ENCODE measurements at places on chromosomes 4 and X.

DNA sequence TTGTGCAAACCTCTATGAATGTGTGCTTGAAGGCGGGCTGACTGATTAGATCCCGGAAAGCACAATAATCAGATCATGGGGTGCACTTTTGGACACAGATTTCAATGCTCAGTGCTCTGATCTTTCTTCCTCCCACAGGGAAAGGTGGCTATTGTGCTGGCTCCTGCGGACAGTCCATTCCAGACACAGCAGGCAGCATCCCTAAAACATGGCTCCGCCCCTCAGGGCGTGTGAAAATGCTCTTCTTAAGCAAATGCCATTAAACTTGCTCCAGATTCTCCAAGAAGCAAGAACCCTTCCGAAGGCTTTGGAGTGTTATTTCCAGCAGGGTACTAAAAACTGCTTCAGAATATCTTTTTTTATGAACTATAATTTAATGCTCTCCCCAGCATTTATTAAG lies 100.0 kb downstream of the SLC2A9 start:
- no peaks in the 10 kb centered on the region for H3K4me1 ChIP-seq
- H3K4me3 ChIP-seq: no peak overlapping the region
- no peak for DNase-seq
- H3K36me3 ChIP-seq: no peaks in the 10 kb centered on the region

- H3K4me1 ChIP-seq: peaks cover 16% of the 10 kb centered on the region
- no peak overlapping the region for H3K27ac ChIP-seq
- no peak for DNase-seq
- H3K27me3 ChIP-seq: no peaks in the 10 kb centered on the region
Observed at GRCh38 chr4:139532947-139533346, 23.1 kb downstream of the SETD7 start.

DNA sequence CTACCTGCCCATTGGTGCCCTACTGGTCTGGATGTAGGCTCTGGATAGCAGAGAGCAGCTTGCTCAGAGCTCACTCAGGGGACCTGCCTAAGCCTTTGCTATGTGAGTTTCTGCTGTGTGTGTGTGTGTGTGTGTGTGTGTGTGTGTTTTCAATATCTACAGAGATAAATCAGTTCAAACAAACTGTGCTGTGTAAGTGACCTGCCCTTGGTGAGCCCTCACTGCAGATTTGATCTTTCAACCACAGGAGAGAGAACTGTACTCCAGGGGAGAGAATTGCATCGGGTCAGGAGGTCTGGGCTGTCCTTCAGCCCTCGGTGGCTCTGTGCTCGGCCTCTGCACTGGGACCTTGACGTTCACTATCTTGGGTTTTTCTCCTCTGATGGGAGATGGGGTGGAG lies 35.0 kb upstream of the CDKN2AIP start:
- no peaks in the 10 kb centered on the region for H3K36me3 ChIP-seq
- H3K4me1 ChIP-seq: peaks cover 7% of the 10 kb centered on the region
- H3K27ac ChIP-seq: no peak overlapping the region
- no peak for DNase-seq

DNA sequence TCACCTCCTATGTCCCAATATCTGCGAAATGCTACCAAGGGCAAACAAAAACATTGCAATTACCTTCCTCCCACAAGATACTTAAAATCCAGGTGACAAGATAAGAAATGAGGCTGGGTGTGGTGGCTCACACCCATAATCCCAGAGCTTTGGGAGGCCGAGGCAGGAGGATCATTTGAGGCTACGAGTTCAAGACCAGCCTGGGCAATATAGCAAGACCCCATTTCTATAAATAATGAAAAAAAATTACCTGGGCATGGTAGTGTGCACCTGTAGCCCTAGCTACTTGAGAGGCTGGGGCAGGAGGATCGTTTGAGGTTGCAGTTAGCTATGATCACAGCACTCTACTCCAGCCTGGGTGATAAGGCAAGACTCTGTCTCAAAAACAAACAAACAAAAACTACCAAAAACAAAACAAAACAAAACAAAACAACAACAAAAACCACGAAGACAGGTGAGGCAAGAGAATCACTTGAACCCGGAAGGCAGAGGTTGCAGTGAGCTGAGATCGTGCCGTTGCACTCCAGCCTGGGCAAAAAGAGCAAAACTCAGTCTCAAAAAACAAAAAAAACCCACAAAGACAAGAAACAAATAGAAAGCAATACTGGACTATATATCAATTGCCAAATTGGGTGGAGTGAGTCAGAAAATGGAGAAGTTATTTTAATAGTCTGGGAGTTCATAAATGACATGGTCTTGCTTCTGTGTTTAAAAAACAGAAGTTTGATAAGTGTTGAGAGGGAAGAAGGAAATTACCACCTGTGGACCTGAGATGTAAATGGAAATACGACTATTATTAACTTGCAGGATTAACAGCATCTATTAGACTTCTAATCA lies 176.5 kb downstream of the FBXW7 start:
- no peaks in the 10 kb centered on the region for H3K36me3 ChIP-seq
- H3K27me3 ChIP-seq: no peaks in the 10 kb centered on the region
- DNase-seq: no peak
- 0 out of 2 replicates have a peak overlapping the region, but pooled peaks have one; percentile 4 for H3K27ac ChIP-seq
- H3K4me3 ChIP-seq: no peak overlapping the region

GRCh38 chr4:37981844-37982720 lies 21.9 kb downstream of the PTTG2 start:
- peak overlapping the region; percentile 47 for H3K4me3 ChIP-seq
- H3K27me3 ChIP-seq: no peaks in the 10 kb centered on the region
- peaks cover 7% of the 10 kb centered on the region for H3K36me3 ChIP-seq
- peak; percentile 67 for DNase-seq
- peak overlapping the region; percentile 77 for H3K27ac ChIP-seq

- peaks cover 3% of the 10 kb centered on the region for H3K36me3 ChIP-seq
- H3K27me3 ChIP-seq: no peaks in the 10 kb centered on the region
- peaks cover 29% of the 10 kb centered on the region for H3K4me1 ChIP-seq
- H3K27ac ChIP-seq: no peak overlapping the region
- H3K4me3 ChIP-seq: no peak overlapping the region
Observed at GRCh38 chr4:165299399-165300060, 27.9 kb upstream of the MSMO1 start.
